ENCODE measurements at places on chromosomes 2 and 18.

GRCh38 chr2:192729369-192729768 is 534.6 kb upstream of the TMEFF2 start:
- DNase-seq: no peak

DNA sequence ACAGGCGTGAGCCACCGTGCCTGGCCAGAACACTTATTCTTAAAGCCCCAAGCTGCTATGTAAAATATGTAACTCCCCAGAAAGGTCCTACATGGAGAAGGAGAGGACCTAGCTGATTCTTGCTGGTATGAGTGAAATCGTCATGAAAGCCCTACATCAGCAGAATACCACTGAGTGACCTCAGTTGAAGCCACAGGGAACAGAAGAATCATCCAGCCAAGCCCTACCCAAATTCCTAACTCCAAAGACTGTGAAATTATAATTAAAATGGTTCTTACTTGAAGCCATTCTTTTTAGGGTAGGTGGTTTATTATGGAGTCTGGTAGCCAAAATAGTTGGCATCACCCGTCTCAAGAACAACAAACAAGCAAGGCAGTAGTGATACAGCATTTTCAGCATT is 4.5 kb upstream of the DTNB start:
- DNase-seq: no peak

GRCh38 chr18:58762781-58763171 is 91.5 kb downstream of the MALT1 start:
- DNase-seq: no peak

GRCh38 chr2:145691659-145692058 is 1171.7 kb upstream of the ZEB2 start:
- no peak for DNase-seq

DNA sequence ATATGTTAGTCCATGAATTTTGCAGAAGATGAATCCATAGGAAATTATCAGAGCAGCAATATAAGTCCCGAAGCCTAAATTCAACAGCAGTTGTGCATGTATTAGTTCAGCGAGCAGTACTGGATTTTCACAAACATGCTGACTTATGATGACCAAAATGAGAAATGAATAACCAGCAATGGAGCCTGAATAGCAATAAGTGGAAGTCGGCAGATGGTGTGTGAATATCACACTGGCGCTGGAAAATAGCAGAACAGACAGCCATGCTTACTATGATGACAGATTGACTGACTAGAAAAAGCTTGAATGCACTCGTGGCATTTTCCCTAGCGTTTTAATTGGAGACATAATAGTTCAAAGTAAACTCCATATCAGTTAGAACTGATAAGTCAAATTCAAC is 1114.5 kb downstream of the DSC3 start:
- DNase-seq: no peak

DNA sequence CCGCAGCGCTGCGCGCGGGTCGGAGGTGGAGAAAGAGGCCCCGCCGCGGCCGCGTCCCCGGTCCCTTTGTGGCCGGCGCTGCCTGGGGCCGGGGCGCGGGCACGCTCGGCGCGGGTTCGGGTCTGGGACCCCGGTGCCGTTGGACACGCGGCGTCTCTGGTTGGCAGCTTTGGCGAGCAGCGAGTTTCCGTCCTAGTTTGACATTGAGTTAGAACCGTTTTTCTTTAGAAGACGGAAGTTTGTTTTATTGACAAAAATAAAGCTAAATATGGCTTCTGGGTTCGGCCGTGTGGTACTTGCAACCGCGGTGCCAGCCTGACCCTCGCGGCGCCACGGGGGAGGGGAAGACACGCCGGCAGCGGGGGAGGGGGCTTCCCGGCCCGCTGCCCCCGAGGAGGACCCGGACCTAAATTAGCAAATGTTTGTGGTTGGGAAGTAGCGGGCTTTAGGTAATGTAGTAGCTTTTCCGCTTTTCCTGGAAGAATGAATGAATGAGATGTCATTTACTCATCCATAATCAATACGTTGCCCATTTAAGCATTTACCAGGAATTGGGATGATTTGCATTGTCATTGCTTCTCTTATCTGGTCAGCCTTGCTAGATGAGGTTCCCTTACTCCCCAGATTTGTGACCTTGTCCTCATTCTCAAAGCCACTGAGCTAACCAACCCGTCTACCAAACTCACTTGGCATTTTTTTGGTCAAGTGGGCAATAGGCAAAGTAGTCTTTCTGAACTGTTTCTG is 530 bp downstream of the GALNT1 start:
- no peak for DNase-seq

DNA sequence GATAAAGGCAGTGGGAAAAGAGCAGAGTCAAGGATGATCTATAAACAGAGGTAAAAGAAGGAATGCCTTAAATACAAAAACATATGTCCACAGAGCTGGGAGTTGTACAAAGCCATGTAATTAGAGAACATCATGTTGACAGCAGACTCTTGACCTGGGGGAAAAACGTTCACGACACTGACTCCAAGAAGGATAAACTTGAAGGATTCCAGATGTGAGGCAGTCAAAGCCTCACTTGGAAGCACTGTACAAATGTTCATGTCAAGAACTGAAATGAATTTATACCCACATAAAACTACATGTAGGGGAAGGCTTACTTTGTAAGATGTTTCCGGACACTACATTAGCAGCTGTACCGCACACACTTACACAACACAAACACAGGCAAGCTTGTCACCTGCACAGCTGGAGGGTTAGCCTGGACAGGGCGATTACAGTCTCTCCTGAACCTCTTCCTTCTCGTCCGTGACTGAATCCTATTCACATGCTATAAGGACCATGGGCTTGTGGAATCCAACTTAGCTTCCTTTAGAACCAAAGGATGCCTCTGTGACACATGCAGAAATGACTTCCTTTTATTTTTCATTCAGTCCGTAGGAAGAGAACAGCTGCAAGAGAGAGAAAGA is 88.6 kb downstream of the SH3YL1 start:
- no peak for DNase-seq

- DNase-seq: no peak
These were observed 8.2 kb downstream of the KCTD1 start for GRCh38 chr18:26540043-26540628.

DNA sequence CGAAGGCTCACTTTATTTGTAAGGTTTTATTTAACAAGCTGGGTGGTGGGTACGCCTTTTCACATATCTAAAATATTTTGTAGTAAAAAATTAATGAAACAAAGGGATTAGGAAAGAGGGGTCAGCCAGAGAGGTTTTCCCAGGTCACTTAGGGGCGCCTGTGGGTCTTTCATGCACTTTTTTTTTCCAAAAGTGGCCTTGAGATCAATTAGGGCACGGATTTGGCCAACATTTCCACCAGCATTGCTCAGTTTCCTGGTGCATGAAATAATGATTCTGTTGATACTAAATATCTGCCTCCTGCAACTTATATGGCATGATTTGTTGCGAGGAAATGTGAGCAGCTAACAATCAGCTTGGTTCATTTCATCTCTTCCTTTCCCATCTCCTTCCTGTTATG is 67.6 kb upstream of the ZCCHC2 start:
- no peak for DNase-seq

DNA sequence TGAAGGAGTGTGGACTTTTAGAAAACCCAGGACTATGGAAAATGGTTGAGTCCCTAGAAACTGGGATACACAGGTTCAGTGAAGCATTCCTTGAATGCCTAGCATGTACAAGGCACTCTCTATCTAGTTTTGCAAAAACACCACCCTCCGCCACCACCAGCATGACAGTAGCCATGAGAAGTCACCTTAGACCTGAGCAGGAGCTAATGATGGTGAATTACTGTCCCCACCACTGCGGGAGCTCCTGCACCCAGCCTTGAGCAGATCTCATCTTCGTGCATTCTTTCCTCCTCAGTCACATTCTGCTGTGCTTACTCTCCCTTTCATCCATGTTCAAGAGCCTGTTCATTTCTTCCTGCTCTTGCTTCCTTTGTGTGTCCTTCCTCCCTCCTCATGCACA is 86.2 kb upstream of the ZNF516 start:
- no peak for DNase-seq

DNA sequence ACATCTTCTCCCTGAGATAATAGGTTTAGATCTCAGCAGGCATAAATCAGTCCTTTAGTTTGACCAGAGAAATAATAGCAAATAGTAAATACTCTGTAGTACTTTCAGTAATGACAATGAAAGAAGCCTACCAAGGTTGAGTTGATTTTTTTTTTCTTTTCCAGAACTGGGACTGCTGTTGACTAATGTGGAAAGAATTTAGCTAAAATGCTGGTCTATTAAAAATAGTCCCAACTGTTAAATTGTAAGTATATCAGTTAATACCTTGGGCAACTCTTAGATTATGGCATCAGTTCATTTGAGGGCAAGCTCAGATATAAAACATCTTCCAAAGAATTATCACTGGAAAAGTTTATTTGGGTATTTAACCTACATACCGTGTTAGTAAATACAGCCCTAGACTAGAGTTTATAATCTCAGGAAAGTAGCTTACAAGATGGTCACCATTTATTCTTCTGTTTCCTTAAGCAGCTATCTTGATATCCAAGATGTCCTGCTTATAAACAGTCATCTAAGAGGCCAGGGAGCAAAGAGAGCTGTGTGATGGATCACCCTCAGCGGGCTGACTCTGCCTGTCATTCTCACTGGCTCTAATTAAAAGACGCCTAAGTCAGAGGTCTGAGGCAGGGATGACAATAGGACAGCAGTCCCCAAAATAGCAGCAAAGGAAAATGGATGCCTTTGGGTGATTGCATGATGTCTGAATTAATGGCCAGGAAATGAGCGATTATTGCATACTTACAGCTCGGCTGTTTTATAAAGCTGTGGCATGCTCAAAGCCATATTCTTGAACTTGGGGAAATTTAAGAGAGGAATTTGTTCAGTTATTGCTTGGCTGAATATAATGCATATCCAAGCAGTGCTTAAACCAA is 121.3 kb downstream of the MTX2 start:
- DNase-seq: no peak

GRCh38 chr2:127790694-127791529 is 20.1 kb downstream of the WDR33 start:
- no peak for DNase-seq

DNA sequence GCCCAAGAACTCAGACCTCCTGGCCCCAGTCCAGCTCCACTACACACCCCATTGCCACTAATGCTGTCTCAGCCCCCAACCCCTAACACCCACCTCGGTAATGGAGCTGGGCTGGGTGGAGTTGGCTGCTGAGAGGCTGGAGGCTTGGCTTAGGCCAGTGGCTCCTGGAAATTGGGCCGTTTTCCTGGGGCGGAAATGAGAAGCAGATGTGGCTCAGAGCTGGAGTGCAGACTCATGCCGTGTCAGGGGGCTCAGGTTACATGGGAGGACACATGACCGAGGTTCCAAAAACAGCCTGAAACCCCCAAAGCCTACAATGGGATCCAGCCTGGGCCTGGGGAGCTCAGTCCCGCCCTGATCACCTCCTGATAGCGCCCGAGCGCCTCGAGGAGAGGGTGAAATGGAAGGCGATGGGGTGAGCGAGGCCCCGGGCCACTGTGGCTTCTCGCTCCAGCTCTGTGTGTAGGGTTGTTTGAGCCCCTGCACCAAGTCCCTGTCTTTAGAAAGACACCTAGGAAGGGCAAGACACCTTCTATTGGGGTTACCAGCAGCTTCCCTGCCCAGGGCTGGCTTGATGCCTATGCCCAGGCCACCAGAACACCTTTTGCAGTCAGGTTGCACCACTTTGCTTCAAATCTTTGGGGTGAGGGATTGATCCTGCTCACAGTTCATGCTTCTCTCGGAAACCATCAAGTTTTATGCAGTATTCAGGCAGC is 175.7 kb upstream of the HAAO start:
- no peak for DNase-seq

DNA sequence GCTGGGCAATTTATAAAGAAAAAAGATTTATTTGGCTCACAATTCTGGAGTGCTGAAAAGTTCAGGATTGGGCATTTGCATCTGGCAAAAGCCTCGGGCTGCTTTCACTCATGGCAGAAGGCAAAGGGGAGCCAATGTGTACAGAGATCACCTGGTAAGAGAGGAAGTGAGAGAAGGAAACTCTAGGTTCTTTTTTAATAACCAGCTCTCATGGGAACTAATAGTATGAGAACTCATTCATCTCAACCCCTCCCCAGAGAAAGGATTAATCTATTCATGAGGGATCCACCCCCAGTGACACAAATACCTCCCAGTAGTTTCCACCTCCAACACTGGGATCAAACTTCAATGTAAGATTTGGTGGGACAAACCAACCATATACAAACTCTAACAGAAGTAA is 129.0 kb downstream of the EVA1A start:
- no peak for DNase-seq

GRCh38 chr2:9033385-9034168 is 30.1 kb upstream of the MBOAT2 start:
- no peak for DNase-seq

- DNase-seq: no peak
These were observed 97.2 kb downstream of the PTGR3 start for GRCh38 chr18:75111760-75112159.

DNA sequence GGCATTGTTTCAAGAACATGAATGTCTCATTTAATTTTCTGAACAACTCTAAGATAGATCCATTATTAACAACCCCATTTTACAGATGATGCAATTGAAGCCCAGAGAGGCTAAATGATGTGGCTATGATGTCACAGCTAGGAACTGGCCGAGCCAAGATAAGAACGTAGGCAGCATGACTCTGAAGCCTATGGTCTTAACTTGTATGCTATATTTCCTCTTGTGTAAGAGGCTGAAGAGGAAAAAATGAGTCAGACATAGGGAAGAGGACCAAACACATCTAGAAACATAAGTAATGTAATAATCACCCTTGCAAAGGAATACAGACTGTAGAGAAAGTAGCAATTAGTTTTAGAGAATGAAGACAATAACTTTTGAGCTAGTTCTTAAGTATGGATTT is 416.8 kb downstream of the FIGN start:
- DNase-seq: no peak

DNA sequence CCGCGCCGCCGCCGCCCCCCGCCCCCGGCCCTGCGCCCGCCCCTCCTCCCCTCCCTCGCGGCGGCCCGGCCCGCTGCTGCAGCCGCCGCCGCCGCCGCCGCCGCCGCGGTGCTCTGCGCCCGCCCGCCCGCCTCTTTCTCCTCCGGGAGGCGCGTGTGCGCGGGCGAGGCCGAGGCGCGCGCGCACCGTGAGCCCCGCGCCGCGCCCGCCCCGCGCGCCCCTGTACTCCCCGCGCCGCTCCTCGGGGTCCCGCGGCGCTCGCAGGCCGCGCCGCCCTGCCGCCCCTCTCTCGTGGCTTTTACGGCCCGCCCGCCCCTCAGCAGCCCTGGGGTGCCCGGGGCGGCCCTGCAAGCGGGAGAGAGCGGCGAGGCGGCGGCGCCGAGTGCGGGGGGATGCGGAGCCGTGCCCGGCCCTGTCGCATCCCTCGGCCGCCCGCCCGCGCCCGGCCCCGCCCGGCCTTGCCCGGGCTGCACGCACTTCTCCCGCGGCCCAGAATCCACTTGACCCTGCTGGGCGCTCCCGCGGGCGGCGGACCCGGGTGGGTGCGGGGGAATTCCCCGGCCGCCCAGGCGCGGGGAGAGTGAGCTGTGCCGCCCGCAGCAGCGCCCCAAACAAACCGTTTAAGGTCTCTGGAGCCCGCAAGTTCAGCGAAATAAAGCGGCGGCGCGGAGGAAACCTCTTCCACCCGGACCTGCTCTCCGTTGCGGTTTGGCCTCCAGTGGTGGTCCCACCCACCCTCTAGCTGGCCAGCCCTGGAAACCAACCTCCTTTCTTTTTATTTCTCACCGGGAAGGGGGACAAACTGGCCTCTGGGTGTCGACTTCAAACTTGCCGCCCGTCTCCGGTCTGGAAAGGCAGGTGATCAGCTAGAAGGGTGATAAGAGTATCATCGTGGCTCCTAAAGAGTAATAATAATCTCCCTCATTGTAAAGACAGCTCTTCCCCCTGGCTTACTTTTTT is 37.4 kb downstream of the AFF3 start:
- no peak for DNase-seq

GRCh38 chr2:235500761-235501672 is 7.2 kb downstream of the AGAP1 start:
- DNase-seq: no peak

All from stimulated activated CD4-positive, alpha-beta T cell treated with anti-CD3 and anti-CD28 coated beads, Interleukin-12 subunit alpha, Interleukin-12 subunit beta, amount 100 ng/mL, for 24 hours (primary cell).